ENCODE measurements at places on chromosomes 1 and 21. TPM values are rescaled to one million over a fixed set of nuclear protein-coding genes. Genes with fewer than 3 reads are reported as not detected.

DNA sequence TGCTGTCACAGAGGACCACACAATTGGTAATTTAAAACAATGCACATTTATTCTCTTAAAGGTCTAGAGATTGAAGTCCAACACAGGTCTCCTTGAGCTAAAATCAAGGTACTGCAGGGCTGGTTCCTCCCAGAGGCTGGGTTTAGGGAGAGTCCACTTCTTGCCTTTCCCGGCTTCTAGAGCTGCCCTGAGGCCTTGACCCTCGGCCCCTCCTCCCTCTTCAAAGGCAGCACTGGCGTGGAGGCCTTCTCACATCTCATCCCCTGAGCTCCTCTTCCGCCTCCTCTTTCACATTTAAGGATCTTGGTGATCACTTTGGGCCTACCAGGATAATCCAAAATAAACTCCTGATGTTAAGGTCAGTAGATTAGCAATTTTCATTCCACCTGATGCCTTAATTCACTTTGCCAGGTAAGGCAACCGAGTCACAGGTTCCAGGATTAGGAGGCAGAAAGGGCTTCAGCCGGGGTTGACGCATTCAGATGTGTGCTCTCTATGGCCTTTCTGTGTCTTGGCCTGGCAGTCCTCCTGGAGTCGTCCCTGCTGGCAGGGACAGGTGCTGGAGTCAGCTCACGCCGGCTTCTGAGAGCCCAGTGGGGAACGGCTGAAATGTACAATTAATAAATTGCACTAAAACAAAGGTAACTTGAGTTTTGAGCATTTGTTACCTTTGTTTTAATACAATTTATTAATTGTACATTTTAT, 61.2 kb upstream of the ABCG1 start:
- no peaks in the 10 kb centered on the region for H3K27me3 ChIP-seq
- H3K27ac ChIP-seq, result no peak overlapping the region
- no peaks in the 10 kb centered on the region for H3K4me1 ChIP-seq
- DNase-seq, result no peak
- H3K4me3 ChIP-seq, result no peak overlapping the region
- H3K36me3 ChIP-seq, result no peaks in the 10 kb centered on the region

- DNase-seq, result no peak
- H3K27ac ChIP-seq, result no peak overlapping the region
- no peak overlapping the region for H3K4me3 ChIP-seq
- no peaks in the 10 kb centered on the region for H3K27me3 ChIP-seq
- no peaks in the 10 kb centered on the region for H3K4me1 ChIP-seq
Observed at GRCh38 chr1:110708974-110709440, 34.3 kb upstream of the KCNA3 start.

- H3K36me3 ChIP-seq, result no peaks in the 10 kb centered on the region
- DNase-seq, result no peak
- H3K4me1 ChIP-seq, result no peaks in the 10 kb centered on the region
Observed at GRCh38 chr1:34750610-34751009, 4.2 kb upstream of the GJB5 start.

GRCh38 chr1:234619794-234620247, 9.8 kb upstream of the IRF2BP2 start:
- no peaks in the 10 kb centered on the region for H3K27me3 ChIP-seq
- H3K27ac ChIP-seq, result no peak overlapping the region
- H3K4me3 ChIP-seq, result no peak overlapping the region
- DNase-seq, result no peak
- H3K36me3 ChIP-seq, result no peaks in the 10 kb centered on the region
- peaks cover 8% of the 10 kb centered on the region for H3K4me1 ChIP-seq

DNA sequence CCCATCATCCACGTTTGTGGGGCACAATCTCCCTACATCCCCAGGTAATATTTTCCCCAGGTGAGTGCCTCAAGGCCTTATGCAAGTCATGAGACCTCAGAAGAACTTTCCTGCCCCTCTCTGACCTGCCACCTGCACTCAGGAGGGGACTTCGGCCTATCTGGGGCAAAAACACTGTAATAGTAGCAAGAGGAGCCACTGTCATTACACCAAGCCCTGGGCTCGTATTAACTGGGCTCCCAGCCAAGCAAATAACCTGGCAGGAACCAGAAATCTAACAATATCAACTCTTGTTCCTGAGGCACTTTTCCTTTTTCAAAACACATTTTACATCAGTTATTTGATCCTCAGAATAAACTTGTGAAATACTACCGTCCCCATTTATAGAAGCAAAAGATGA, 30.9 kb downstream of the LAMB3 start:
- H3K27me3 ChIP-seq, result no peaks in the 10 kb centered on the region
- no peak for DNase-seq
- no peak overlapping the region for H3K4me3 ChIP-seq
- H3K36me3 ChIP-seq, result no peaks in the 10 kb centered on the region
- no peak overlapping the region for H3K27ac ChIP-seq

DNA sequence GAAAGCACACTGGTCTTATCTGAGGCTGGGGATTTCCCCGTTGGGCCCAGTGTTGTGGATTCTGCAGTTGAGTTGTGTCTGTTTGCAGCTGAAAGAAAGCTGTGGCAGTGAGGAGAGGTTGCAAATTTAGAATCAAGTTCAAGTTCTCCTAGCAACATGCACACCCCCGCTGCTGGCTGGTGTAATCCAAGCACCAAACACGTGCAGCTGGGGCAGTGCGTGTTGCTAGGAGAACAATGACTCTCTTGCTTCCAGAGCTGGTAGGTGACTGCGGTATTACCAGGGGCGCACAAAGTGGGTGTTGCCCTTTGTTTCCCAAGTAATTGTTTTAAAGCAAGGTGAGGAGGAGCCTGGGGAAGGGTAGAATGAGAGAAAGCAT, 91.5 kb downstream of the IER5 start:
- no peak overlapping the region for H3K27ac ChIP-seq
- H3K4me3 ChIP-seq, result no peak overlapping the region
- no peaks in the 10 kb centered on the region for H3K36me3 ChIP-seq
- H3K27me3 ChIP-seq, result no peaks in the 10 kb centered on the region

DNA sequence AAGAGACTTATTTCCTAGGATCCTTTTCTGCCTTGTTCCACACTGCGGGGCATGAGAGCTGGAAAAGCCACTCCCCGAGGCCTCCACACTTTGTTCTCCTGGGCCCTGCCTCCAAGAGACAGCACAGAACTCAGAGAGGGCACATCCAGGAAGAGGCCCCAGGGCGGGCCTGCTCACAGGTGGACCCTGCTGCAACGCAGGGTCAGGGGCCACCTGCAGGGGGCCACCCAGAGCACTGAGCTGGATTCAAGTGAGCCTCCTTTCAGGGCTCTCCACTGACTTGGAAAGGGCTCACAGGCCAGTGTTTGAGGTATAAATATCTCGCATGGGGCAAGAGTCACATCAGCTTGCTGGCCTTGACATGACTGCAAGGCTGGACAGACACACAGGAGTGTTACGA, 4.8 kb downstream of the RGS16 start:
- no peak for DNase-seq
- H3K4me1 ChIP-seq, result peaks cover 11% of the 10 kb centered on the region
- no peak overlapping the region for H3K4me3 ChIP-seq

DNA sequence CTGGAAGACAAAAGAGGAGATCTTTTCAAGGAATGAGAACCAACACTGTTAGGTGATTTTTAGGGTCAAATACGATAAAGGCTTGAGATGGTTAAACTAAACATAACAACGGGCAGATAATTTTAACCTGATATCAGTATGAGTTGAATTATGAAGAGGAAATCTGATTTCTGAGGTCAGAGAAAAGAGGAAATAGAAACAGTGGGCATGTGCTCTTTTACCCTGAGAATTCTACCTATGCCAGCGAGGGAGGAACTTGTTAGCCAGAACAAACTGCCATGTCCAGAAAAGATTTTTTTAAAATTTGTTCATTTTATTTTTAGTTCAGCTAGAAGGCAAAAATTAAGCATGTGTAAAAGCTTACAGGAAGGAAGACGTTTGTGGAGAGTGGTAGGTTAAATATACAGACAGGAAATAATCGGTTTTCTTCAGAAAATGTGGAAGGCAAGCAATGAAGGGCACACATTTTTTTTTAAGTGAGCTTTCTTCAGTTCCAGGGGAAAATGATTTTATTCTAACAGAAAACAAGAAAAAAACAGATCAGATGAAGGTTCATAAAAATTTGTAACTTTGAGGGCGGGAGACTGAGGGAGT, 1745.3 kb downstream of the MRPL39 start:
- no peaks in the 10 kb centered on the region for H3K36me3 ChIP-seq
- no peaks in the 10 kb centered on the region for H3K4me1 ChIP-seq
- no peak for DNase-seq
- H3K27ac ChIP-seq, result no peak overlapping the region

DNA sequence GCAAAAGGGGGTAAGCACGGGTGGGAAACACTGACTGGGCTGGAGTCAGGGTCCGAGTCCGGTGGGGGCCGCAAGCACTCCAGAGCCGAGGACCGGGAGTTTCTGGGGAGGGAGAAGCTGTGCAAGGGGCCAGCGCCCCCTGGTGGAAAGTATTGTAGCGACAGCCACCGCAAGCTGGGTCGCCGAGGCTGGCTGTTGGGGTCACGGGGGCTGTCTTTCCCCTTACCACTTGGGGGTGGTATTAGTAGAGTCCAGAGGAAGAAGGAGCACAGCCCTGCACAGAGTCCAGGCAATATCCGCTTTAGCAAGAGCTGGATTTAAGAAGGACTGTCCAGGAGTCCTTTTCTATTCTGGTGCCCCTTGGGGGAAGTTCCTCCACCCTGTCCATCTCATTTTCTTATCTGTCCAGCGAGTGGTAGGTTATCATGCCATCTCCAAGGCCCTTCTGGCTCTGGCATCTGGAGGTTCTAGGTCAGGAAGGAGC, 17.9 kb upstream of the ETV3 start:
- H3K4me1 ChIP-seq, result peaks cover 25% of the 10 kb centered on the region
- H3K4me3 ChIP-seq, result peak overlapping the region; percentile 24
- H3K27ac ChIP-seq, result no peak overlapping the region
- no peaks in the 10 kb centered on the region for H3K36me3 ChIP-seq
- peak; percentile 89 for DNase-seq

- H3K27ac ChIP-seq, result no peak overlapping the region
- no peak for DNase-seq
- H3K4me1 ChIP-seq, result peaks cover 3% of the 10 kb centered on the region
- H3K27me3 ChIP-seq, result no peaks in the 10 kb centered on the region
- H3K36me3 ChIP-seq, result no peaks in the 10 kb centered on the region
Observed at GRCh38 chr1:216223486-216223885, 199.8 kb downstream of the USH2A start.

DNA sequence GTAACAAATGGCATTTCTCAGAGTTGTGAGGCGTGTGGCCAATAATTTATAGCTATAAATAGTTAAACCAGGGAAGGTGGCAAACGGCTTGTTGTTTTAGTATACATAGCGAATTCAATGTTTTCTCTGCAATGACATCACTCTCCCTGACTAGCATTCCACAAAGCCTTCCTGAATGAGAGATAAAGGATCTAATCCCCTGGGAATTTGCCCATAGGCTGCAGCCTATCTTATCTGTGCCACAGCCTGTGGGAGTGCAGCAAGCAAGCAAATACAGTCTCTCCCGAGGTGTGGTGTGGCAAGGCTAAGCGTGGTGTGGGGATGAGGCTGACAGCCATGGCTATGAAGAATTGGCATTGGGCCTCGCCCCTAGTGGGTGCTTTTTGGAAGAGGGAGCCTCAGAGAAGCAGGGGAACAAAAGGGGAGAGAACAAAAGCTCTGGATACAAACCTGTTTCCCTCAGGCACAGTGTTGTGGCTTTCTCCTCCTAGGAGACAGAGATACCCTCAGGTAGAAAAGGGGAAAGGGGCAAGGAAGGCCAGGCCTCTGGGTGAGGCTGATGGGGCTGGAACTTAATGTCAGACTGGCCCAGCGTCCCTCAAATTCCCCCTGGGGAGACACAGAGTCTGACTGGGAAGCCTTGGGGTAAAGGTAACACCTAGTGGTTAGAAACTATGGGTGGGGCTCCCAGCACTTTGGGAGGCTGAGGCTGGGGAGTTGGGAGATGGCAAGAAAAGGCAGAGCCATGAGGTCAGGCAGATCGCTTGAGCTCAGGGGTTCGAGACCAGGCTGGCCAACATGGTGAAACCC, 8.9 kb downstream of the TAGLN2 start:
- no peaks in the 10 kb centered on the region for H3K4me1 ChIP-seq
- peak overlapping the region; percentile 39 for H3K27ac ChIP-seq
- no peaks in the 10 kb centered on the region for H3K36me3 ChIP-seq
- no peaks in the 10 kb centered on the region for H3K27me3 ChIP-seq

GRCh38 chr1:240658312-240658960, 46.5 kb upstream of the GREM2 start:
- H3K36me3 ChIP-seq, result no peaks in the 10 kb centered on the region
- no peak overlapping the region for H3K27ac ChIP-seq
- DNase-seq, result no peak
- no peaks in the 10 kb centered on the region for H3K4me1 ChIP-seq

- no peak for DNase-seq
- H3K4me3 ChIP-seq, result no peak overlapping the region
- no peaks in the 10 kb centered on the region for H3K4me1 ChIP-seq
Observed at GRCh38 chr1:12284486-12284885, 54.7 kb downstream of the VPS13D start.

DNA sequence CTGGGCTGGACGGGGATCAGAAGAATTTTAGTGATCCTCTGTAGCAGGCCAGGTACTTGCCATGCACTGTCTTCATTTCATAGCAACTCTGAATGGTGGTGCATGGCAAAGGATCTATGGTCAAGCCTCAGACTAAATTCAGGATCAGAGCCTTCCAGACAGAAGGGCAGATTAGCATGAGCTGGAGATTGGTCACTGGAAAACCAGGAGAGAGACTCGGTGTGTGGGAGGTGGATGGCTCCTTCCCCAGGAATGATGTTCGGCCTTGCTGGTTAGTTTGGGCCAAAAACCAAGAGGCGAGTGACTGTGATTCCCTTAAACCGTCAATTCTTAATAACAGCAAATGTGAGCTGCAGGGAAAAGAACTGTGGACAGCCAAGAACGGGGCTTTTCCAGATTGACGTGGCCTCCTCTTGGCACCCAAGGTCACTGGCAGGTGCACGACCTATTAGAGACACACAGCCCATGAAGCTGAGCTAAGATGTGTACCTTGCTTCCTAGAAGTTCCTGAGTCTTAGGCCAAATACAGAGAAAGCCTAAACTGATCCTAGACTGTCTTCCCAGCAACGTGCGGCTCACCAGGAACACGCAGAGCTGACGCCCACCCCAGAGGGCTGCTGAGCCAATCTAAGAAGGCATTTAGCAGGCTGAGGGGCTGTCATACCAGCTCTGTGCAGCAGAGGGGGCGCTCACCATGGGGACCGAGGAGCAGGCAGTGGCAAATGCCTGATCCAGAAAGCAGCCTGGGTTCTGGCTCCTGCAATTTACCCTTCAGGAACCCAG, 18.5 kb downstream of the ALDH4A1 start:
- DNase-seq, result peak; percentile 85
- H3K4me1 ChIP-seq, result peaks cover 9% of the 10 kb centered on the region
- H3K4me3 ChIP-seq, result no peak overlapping the region

- no peak for DNase-seq
- H3K36me3 ChIP-seq, result no peaks in the 10 kb centered on the region
- H3K4me3 ChIP-seq, result no peak overlapping the region
- H3K4me1 ChIP-seq, result no peaks in the 10 kb centered on the region
- H3K27ac ChIP-seq, result no peak overlapping the region
Observed at GRCh38 chr1:116558140-116558549, 12.7 kb downstream of the CD58 start.

The PTGFRN gene
- 32.0 TPM for polyA plus RNA-seq

The CBR3 gene
- polyA plus RNA-seq, result 6.9 TPM

The AVPR1B gene
- not detected for polyA plus RNA-seq

The FBXO2 gene
- polyA plus RNA-seq, result 19.0 TPM

The ABCG1 gene
- 5.1 TPM for polyA plus RNA-seq

The IL10RB gene
- 14.4 TPM for polyA plus RNA-seq

The CRB1 gene
- 7.4 TPM for polyA plus RNA-seq

The FMO1 gene
- polyA plus RNA-seq, result 3.7 TPM
